NCI-H1436 treated with DMSO at 0.1 percent for 48 hours (cell line): ENCODE measurements at places on chromosomes 3 and 15.

- no peak for DNase-seq
Observed at GRCh38 chr15:90539789-90540188, 10.1 kb downstream of the CRTC3 start.

DNA sequence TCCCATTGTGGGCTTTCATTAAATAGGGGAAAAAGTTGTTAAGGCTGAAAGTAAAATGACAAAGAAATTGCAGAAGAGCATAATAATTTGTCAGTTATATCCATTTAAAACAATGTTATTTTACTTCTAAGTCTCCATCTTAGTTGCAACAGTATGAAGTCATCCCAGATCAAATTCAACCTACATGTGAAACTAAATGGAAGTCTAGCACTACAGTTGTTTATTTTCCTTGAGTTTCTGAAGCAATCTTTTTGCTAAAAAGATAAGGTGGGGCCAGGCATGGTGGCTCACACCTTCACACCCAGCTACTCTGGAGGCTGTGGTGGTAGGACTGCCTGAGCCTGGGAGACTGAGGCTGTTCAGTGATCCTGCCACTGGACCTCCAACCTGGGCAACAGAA, 80.2 kb downstream of the DPH6 start:
- no peak for DNase-seq

DNA sequence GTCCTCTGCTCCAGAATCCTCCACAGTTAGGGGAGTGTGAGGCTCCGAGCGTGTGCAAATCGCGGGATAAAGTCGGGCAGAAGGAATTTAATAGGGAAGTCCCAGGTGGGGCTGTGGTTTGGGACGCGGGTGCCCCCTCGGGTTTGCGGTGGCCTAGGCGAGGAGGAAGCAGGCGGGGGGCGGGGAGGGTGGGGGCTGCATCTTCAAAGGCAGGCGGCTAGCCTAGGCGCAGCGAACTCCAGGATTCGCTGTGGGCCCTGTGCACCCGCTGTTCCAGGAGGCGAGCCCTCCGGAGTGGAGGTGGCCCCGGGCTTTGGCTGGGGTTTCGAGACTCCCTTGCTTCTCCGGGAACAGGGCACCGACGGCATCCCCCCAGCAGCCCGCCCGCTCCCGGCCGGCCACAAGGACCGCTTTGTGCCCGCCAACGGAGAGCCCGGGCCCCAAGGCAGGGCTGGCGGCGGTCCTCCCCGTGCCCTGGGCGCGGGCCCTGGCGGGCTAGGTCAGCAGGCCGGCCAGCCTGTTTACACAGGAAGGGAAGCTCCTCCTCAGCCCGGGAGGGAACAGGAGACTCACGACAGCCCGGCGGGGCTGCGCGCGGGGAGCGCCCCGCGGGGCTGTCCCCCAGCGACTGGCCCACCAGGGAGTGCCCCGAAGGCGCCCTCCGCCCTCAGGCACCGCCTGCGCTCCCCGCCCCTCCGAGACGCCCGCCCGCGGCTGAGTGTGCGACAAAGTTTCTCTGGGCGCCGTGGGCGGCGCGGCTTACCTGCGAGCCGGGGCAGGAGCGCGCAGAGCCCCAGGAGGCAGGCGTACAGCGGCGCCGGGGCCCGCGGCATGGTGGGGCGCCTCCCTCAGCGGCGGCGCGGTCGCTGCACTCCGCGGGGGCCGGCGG, 753 bp downstream of the ITGB5 start:
- DNase-seq, result no peak

DNA sequence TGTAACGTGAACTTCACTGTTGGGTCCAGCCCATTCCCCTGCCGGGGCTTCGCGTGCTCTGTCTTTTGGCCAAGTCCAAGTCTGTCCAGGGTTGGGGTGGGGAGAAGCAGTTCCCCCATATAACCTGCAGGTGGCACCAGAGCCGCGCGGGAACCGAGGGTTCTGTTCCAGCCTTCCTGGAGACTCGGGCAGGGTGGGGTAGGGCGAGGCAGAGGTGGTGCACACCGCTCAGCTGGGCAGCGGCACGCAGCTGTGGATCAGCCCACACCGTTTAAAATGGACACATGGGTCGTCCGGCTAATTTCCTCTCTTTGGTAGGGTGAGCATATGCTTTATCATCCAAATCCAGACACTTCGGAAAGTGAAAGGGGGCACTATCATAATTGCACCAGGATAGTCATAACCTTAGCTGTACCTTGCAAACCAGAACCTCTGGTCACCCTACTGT, 118.1 kb downstream of the TBC1D2B start:
- no peak for DNase-seq

GRCh38 chr3:192917028-192917403, 640 bp downstream of the MB21D2 start:
- no peak for DNase-seq

- no peak for DNase-seq
Observed at GRCh38 chr3:106720510-106720909, 656.7 kb upstream of the CCDC54 start.

DNA sequence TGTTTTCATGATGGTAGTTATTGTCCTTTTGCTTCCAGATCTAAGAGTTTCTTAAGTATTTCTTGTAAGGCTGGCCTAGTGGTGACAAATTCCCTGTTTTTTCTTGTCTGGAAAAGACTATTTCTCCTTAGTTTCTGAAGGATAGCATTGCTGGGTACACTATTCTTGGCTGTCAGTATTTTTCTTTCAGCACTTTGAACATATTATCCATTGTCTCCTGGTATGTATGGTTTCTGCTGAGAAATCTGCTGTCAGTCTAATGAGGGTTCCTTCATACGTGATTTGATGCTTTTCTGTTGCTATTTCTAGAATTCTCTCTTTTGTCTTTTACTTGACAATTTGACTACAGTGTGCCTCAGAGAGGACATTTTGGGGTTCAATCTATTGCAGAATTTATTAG, 134.3 kb downstream of the CGGBP1 start:
- no peak for DNase-seq

- no peak for DNase-seq
Observed at GRCh38 chr3:22318325-22318724, 567.3 kb upstream of the ZNF385D start.

- no peak for DNase-seq
Observed at GRCh38 chr3:101530686-101531047, 17.7 kb upstream of the SENP7 start.

- DNase-seq, result no peak
Observed at GRCh38 chr15:41512940-41513505, 604 bp downstream of the LTK start.

GRCh38 chr15:63408524-63408923, 26.9 kb upstream of the CA12 start:
- DNase-seq, result no peak

- DNase-seq, result no peak
Observed at GRCh38 chr15:31338318-31338878, 11.8 kb downstream of the KLF13 start.

- no peak for DNase-seq
Observed at GRCh38 chr15:94582368-94582767, 351.0 kb downstream of the MCTP2 start.

GRCh38 chr3:71510510-71510909, 73.0 kb downstream of the FOXP1 start:
- no peak for DNase-seq

GRCh38 chr3:8313560-8314267, 187.9 kb upstream of the LMCD1 start:
- no peak for DNase-seq

DNA sequence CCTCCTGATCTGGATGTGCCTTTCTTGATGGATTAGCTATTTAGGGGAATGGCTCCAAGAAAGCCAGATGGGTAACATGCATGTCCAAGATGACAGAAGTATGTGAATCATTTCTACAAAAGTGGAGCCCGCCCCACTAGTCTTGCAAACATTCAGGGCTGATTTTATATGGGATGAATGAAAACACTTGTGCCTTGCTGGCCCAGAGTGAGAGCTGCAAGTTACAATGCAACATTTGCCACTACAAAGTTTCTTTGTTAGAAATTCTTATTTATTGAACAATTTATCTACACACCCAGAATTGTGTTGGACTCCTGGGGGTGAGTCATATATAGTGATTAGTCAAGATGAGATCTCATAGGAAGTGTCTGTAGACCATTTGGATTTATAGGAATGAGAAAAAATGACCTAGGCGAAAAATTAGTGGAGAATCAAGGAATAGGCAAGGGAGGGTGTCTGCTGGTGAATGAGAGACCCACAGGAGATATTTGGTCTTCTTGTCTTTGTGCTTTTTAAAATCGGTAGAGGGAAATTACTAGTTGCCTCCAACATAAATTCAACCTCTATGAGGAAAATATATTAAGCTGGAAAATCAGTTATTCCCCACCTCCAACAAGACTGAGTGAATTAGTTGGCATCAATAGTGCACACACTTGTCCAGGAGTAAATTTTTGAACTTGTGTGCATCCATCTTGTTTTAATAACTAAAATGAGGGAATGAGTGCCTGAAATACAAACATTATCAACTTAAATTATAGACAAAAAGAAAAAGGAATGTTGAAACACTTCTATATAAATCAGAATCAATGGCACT, 53.5 kb upstream of the DCBLD2 start:
- DNase-seq, result no peak

GRCh38 chr3:194206320-194206719, 70.4 kb downstream of the HES1 start:
- DNase-seq, result no peak

- DNase-seq, result no peak
Observed at GRCh38 chr3:192645437-192645836, 81.9 kb downstream of the FGF12 start.

GRCh38 chr3:162390891-162391290, 894.3 kb downstream of the OTOL1 start:
- no peak for DNase-seq
